Cardiac muscle cell (in vitro differentiated cells and primary cell): ENCODE measurements at places on chromosomes 12 and 14. TPM values are rescaled to one million over a fixed set of nuclear protein-coding genes. Genes with fewer than 3 reads are reported as not detected.

The RNF212B gene
- 0.72 TPM in 1 of 2 replicates, not detected in the other for polyA plus RNA-seq

The CCDC175 gene
- not detected in 2 replicates for polyA plus RNA-seq

GRCh38 chr12:13173012-13173932 lies 23.3 kb upstream of the EMP1 start:
- peak; percentile 87 for DNase-seq

GRCh38 chr12:52271158-52271557 lies 3.3 kb upstream of the KRT86 start:
- peak; percentile 40 for DNase-seq

- peak; percentile 22 for DNase-seq
Observed at GRCh38 chr14:56686416-56686815, 106.8 kb downstream of the TMEM260 start.

- DNase-seq: no peak
Observed at GRCh38 chr14:103149351-103150237, 26.3 kb downstream of the TNFAIP2 start.

- DNase-seq: no peak
Observed at GRCh38 chr12:95723693-95724384, 66.7 kb downstream of the NTN4 start.

GRCh38 chr12:3820122-3820521 lies 53.1 kb downstream of the PARP11 start:
- no peak for DNase-seq

DNA sequence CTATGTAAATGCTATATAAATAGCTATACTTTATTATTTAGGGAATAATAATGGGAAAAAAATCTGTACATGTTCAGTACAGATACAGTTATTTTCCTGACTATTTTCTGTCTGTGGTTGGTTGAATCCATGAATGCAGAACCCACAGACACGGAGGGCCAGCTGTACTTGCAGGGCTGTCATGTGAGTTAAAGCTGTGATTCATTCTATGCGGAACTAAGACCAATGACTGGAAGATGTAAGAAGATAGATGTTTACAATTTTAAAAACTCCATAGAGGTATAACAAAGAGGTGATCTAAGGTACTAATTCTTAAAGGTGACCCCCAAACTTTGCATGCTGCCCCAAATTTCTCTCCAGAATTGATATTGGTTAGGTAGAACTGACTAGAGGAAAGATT lies 14.6 kb downstream of the PCNX4 start:
- DNase-seq: peak; percentile 57

- DNase-seq: no peak
Observed at GRCh38 chr14:71780075-71780474, 152.2 kb upstream of the RGS6 start.

- DNase-seq: peak; percentile 62
Observed at GRCh38 chr14:22047115-22047514, 373.5 kb upstream of the OR4E1 start.
